HCT116 (cell line): ENCODE measurements at places on chromosomes 16 and 17. TPM values are rescaled to one million over a fixed set of nuclear protein-coding genes. Genes with fewer than 3 reads are reported as not detected.
A peak's percentile ranks its signal among the peaks of the same experiment; 100 is the strongest.

RNFT1 gene
- total RNA-seq: 24.2 TPM

FBXO39 gene
- total RNA-seq: not detected

SLC2A4 gene
- 2.5 TPM for total RNA-seq

VWA3A gene
- total RNA-seq: not detected

KCTD11 gene
- 5.4 TPM for total RNA-seq

- no peaks in the 10 kb centered on the region for H3K36me3 ChIP-seq
- no peak overlapping the region for H3K4me3 ChIP-seq
- H3K4me1 ChIP-seq: no peaks in the 10 kb centered on the region
- peaks cover 4% of the 10 kb centered on the region; the same call in 1 of the 2 replicates for H3K27me3 ChIP-seq
- H3K27ac ChIP-seq: no peak overlapping the region
- no peak for DNase-seq
Measured at GRCh38 chr17:55895112-55895759, 144.4 kb downstream of the PCTP start.

- no peaks in the 10 kb centered on the region for H3K4me1 ChIP-seq
- H3K36me3 ChIP-seq: peaks cover 55% of the 10 kb centered on the region
- H3K27me3 ChIP-seq: no peaks in the 10 kb centered on the region
- H3K27ac ChIP-seq: no peak overlapping the region
- H3K4me3 ChIP-seq: no peak overlapping the region
Measured at GRCh38 chr17:82941021-82942001, 101.5 kb upstream of the ZNF750 start.

DNA sequence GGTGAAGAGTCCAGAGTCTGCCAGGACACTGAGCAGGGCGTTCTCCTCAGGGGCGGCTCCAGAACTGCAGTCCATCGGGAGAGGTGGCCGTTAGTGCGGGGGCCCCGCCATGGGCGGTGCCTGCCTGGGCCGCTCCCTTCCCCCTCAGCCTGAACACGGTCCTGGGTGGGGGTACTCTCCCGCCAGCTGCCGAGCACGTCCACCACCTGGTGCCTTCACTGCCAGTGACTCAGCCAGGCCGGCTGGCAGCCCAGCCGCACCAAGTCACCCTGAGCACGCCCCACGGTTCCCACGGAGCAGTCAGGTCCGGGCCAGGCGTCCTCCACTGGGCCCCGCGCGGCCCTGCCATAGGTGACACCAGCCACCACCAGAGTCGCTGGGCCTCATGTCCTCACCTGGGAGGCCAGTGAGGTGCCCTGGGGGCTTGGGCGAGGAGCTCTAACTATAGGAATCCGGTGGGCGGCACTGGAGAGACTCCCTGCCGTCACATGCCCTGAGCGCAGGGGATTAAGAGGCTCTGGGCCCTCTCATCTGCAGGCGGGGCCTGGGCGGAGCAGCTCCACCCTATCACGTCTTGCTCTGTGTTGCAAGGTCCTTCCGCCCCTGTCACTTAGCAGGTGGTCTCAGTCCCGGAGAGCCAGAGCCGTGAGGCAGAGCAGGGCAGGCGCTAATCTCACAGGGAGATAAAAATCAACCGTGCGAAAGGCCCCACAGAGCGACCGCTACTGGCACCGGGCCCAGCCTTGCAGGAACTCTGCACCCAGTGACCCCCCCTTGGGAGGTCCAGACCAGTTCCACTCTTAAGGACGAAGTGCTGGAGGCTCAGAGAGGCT lies 14.3 kb downstream of the PIEZO1 start:
- H3K4me1 ChIP-seq: peaks cover 63% of the 10 kb centered on the region
- H3K4me3 ChIP-seq: peak overlapping the region; percentile 34
- H3K27me3 ChIP-seq: no peaks in the 10 kb centered on the region
- DNase-seq: peak; percentile 78
- H3K27ac ChIP-seq: peak overlapping the region; percentile 92

GRCh38 chr16:74954763-74955162 lies 30.2 kb downstream of the WDR59 start:
- no peaks in the 10 kb centered on the region for H3K4me1 ChIP-seq
- no peak for DNase-seq
- no peak overlapping the region for H3K27ac ChIP-seq
- H3K36me3 ChIP-seq: peaks cover 17% of the 10 kb centered on the region
- no peaks in the 10 kb centered on the region for H3K27me3 ChIP-seq

GAS2L2 gene
- not detected for total RNA-seq

DNA sequence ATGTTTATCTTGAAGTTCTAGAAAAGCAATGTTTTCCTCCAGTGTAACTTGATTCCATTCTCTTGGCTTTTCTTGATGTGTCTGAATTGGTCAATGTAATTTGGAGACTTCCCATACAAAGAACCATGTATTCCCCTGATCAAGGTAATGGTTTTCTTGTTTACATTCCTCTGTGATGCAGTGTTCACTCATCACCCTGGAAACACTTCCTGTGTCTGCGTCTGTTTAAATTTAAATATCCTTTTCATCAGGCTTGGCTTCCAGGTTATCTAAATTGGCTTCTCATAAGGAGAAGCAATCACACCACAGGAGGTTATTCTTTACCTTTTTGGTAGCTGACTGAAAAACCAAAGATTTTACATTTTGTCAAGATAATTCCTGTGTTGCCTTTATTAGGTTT lies 237.3 kb upstream of the WSCD1 start:
- H3K27me3 ChIP-seq: no peaks in the 10 kb centered on the region
- H3K27ac ChIP-seq: no peak overlapping the region
- H3K36me3 ChIP-seq: no peaks in the 10 kb centered on the region
- H3K4me1 ChIP-seq: peaks cover 49% of the 10 kb centered on the region

DPEP3 gene
- total RNA-seq: not detected

DNA sequence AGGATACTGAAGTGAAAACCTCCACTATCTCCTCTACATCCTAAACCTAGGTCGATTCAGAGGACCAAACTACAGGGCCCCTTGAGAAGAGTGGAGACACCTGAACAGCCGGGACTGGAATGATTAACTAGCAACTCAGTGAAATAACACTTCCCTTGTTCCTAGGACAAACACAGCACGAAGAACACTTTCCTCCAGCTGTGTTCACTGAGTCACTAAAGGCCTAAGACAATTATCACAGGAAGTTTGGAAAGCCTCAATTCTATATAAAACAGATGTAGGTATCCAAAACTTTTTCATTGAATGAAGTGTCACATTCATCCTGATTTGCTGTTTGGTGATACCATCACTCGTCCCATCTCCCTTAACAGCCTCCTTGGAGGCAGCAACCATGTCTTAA lies 15.5 kb upstream of the CUEDC1 start:
- no peaks in the 10 kb centered on the region for H3K4me1 ChIP-seq
- DNase-seq: no peak

- H3K36me3 ChIP-seq: no peaks in the 10 kb centered on the region
- H3K27ac ChIP-seq: peak overlapping the region; percentile 74
- no peaks in the 10 kb centered on the region for H3K27me3 ChIP-seq
- H3K4me1 ChIP-seq: peaks cover 24% of the 10 kb centered on the region
Measured at GRCh38 chr17:48472411-48473281, 42.6 kb upstream of the SKAP1 start.

PRR15L gene
- 0.34 TPM for total RNA-seq

FBXL16 gene
- 49.7 TPM for total RNA-seq
